ENCODE measurements at places on chromosomes 3 and 15.

DNA sequence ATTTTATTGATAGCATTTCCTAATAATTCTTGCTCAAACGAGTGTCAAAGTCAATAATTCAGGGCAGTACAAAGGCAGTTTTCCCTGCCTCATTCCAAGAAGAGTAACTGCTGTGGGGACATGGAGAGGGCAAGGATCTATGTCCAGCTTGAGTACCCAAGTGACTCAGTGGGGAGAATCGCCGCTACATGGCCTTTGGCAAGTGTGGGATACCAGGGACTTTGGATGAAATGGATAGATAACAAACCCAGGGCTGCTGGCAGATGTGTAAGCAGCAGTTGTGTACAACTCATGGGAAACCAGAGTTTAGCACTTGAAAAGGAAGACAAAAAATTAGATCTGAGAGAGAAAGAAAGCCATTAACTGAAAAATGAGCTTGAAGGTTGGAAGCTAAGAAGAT lies 122.2 kb upstream of the TRIM42 start:
- DNase-seq: no peak

DNA sequence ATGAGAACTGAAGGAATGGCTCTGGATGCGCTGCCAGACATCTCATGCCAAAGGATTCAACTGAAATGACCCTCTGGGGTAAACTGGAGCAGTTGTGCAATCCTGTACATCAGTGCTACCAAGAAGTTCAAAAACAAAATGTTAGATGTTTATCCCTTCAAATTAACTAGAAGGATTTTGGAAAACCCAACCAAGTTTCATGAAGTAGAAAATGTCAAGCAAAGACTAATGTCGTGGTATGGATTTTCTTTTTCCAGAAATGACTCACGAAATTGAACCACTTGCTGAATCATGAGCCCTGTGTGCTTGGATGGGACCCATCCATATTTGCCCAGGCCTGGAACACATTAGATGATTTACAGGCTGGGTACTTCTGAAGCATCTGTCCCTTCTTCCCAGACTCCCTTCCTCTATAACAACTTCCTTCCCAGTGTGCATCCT lies 101.6 kb downstream of the LRTM1 start:
- DNase-seq: no peak

GRCh38 chr3:72317491-72317890 lies 530.8 kb downstream of the SHQ1 start:
- DNase-seq: no peak

GRCh38 chr15:29571792-29572431 lies 250.4 kb downstream of the TJP1 start:
- no peak for DNase-seq

DNA sequence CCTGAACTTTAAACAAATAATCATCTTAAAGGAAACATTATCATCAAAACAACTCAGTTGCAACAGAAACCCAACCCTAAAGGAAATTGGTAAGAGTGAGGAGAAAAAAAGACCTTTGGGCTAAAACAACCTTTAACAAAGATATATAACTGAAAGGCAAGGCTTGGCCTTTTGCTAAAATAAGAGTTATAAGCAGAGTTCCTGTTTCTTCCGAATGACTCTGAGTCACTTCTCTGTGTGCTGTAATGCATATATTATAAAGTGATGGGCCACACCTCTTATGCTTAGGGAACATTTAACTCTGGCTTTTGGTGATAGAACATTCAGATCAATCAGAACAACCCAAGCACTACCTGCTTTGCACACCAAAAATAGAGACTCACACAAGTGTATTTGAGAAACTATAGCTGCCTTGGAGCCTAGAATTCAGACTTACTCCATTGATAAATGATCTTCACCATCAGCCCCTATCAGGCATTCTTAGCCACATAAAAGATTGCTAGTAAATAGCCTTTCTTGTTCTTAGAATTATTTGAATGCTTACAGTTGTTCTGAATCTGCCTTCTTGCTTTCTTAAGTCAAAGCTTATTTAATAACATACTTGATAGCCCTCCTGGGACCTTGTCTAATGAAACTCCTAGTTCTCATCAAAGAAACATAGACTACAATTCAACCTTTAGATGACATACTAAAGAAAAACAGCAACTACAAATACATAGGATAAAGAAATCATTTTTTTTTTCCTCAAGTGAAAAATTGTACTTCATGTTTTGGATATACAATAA lies 294.2 kb upstream of the SEMA6D start:
- DNase-seq: no peak

- DNase-seq: no peak
Measured at GRCh38 chr15:78540871-78541743, 863 bp downstream of the PSMA4 start.

DNA sequence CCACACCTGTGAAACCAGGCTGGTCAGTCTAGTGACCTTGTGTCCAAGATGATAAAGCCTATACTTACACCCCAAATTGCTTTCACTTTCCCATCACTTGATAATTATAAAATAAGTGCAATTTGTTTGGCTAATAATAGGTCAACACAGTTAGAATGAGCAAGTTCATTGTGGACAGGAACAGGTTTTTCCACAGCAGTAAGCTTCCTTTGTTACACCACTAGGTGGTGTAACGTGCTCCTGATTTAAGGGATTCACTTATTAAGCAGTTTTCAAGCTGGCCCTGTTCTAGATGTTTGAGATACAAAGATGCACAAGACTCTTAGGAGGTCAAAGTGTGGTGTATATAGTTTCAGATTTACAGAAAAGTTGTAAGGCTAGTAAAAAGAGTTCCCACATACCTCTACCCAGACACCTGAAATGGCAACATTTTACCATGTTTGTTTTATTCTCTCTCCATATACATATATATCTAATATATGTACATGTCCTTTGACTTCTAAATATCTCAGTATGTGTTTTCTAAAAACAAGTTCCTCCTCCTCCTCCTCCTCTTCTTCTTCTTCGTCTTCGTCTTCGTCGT lies 6.8 kb upstream of the MFSD1 start:
- DNase-seq: no peak

GRCh38 chr3:160980740-160981139 lies 124.4 kb downstream of the B3GALNT1 start:
- no peak for DNase-seq

DNA sequence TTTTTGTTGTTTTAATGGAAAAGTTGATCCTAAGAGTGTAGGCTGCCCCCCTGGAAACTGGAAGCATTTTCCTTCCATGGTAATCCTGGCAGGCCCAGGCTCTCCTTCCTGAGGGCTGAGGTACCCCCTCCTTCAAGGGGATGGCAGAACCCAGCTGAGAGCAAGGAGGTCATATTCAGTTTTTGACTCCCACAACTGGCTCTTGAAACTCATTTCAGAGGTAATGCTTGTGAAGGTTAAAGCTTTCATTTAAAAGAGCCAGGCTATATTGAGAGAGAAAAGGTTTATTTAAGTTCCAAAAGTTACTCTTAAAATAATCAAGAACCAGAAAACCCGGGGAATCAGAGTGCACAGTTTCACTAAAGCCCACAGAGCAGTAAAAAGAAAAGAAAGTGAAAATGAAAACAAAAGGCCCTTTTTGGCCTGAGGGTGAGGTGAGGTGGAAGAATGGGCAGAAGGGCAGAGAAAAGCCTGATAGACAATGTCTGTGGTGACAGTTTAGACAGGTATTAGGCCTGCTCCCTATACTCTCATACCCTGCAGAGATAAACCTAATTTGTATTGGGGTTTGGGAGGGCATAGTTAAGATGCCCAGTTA lies 47.0 kb upstream of the RBP1 start:
- DNase-seq: no peak

GRCh38 chr3:167653155-167653554 lies 587 bp downstream of the WDR49 start:
- DNase-seq: no peak

- DNase-seq: no peak
Measured at GRCh38 chr3:5294356-5294755, 106.8 kb downstream of the EDEM1 start.

DNA sequence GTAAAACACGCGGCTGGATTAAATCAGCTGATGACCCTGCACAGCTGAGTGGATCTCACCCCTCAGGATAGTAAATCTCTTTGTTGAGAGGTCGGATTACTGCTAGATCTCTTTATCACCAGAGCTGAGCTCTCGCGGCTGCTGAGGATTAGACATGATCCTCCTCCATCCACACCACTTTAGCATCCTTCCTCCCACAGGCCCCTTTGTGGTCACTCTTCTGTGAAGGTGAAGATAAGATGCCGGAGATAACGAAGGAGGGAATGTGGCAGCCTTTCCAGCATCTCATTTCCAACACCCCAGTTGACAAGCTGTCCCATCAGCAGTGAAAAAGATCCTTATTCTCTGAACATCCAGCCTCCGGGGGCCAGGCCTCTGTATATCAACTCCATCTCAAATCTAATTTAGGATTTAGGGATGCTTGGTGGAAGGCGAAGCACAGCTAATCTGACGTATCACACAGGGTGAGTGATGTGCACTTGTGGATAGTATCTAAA lies 47.5 kb upstream of the SELENOK start:
- no peak for DNase-seq

DNA sequence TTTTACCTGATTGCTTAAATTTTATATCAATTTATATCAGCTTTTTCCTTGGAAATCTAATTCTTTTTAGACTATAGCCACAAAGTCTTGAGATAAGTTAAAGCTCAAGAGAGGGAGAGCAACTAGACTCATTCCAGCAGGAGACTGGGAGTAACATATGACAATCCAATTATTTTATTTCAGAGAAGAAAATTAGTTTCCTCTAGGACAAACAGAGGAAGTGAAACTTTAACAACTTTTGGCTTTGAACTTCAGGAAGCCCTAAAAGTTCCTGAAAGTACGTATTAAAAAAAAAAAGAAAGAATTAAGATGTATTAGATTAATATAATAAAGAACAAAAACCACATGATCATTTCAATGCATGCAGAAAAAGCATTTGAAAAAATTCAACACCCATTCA lies 13.9 kb upstream of the UBE2E2 start:
- no peak for DNase-seq

DNA sequence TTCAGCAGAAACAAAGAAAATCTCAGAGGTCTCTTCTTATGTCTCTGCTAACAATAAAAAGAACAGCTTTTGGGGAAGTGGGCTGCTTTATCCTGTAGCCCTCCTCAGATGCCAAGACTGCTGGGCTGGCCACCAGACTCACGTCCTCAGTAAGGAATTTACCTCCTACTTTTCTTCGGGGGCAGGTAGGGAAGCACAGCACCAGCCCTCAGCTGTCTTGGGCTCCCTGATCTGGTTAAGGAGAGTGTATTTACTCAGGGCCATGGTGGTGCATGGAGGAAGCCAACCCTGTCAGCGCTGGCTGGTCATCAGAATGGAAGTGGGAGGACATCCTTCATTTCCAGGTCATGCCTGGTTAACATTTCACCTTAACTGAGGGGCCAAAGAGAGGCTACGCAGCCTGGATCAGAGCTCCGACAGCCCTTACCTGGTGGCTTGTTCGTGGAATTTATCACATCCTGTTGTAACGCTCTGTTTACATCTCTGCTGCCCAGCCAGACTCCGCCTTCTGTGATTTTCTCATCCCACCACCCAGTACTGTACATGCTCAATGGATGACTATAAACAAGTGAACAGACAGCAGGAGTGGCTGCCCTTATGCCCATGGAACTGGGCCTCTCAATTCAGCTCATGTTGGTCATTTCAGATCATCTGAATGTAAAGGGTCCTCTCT lies 108.3 kb downstream of the IGF2BP2 start:
- no peak for DNase-seq

DNA sequence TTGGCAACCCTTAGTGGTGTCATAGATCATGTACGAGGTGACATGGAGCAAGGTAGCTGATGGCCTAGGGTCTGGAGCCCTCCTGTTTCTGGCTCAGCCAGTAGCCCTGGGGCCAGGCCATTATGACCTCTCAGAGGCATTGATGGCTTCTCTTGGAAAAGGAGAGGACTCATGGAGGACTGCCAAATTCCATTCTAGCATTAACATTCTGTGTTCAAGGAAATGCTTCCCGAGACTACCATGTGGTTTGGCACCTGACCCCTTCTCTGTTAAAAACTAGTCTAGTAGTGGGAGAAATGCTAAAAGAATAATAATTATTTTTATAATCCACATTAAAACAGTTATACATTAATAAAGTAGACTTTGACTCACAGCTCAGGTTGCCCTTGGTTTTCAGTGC lies 40.2 kb upstream of the ADAMTSL3 start:
- no peak for DNase-seq

DNA sequence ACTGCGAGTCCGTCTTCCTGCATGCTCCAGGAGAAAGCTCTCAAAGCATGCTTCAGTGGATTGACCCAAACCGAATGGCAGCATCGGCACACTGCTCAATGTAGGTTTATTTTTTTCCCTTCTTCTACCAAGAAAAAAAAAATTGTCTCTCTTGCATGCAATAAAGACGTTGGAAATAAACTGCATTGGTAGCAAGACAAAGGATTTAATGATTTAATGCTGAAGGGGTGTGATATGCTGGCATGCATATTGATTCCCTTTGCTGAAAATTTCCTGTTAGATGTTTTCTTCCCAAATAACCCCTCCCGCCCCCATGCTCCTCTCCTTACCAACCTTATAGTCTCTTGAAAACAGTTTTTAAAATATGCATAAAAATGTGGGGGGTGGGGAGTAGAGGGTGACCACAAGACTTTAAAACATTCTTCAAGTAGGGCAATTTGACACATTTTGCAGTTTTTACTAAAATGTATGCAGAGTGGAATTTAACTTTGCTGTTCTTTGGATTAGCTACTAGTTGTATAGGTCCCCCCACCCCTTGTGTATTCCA lies 799 bp downstream of the RARB start:
- no peak for DNase-seq

DNA sequence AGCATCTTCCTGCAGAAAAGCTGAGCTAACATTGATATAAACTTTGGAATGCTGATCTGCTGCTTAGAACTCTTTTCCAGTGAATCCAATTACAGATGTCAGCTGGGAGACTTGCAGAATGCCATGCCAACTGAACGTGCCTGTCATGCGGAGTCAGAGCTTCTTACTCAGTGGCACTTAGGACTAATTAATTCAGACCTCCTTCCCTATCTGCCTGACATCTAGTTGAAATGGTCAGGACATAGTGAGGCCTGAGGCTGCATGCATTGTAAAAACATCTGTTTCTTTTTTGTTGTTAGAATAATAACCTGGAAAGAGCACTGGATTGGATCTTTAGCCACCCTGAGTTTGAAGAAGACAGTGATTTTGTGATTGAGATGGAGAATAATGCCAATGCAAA lies 112.6 kb downstream of the USP13 start:
- DNase-seq: no peak

- no peak for DNase-seq
Measured at GRCh38 chr15:86002444-86002843, 77.2 kb upstream of the AGBL1 start.

- DNase-seq: no peak
Measured at GRCh38 chr15:62026487-62027262, 33.6 kb downstream of the VPS13C start.

- no peak for DNase-seq
Measured at GRCh38 chr3:27626596-27627118, 95.5 kb downstream of the EOMES start.

Data from stimulated activated CD4-positive, alpha-beta T cell treated with anti-CD3 and anti-CD28 coated beads, TNF-alpha, amount 100 ng/mL, for 4 hours (primary cell).